ENCODE measurements at places on chromosomes 3 and 15. TPM values are rescaled to one million over a fixed set of nuclear protein-coding genes. Genes with fewer than 3 reads are reported as not detected.

TMEM42 gene
- 8.2 TPM for total RNA-seq

IRAK2 gene
- total RNA-seq, result 23.3 TPM

ISL2 gene
- 0.95 TPM for total RNA-seq

RHOV gene
- 146 TPM for total RNA-seq

CADPS gene
- total RNA-seq, result 0.09 TPM

FEZF2 gene
- total RNA-seq, result not detected

CAPN7 gene
- total RNA-seq, result 20.7 TPM

ADAMTSL3 gene
- total RNA-seq, result 0.11 TPM

PPARG gene
- 13.8 TPM for total RNA-seq

WDR93 gene
- total RNA-seq, result not detected

DPPA4 gene
- not detected for total RNA-seq

CRABP1 gene
- not detected for total RNA-seq

SEMA3B gene
- total RNA-seq, result 0.70 TPM

PRSS50 gene
- 0.19 TPM for total RNA-seq

TRIM42 gene
- total RNA-seq, result not detected

C3orf70 gene
- total RNA-seq, result 0.57 TPM

ESYT3 gene
- 0.80 TPM for total RNA-seq

CPB1 gene
- not detected for total RNA-seq

NR2E3 gene
- total RNA-seq, result 0.38 TPM

ADGRG7 gene
- not detected for total RNA-seq

ZNF445 gene
- 3.2 TPM for total RNA-seq

KIF7 gene
- total RNA-seq, result 3.4 TPM

PP2D1 gene
- total RNA-seq, result not detected

C3orf62 gene
- 2.7 TPM for total RNA-seq

DLL4 gene
- total RNA-seq, result 1.2 TPM

CPNE4 gene
- not detected for total RNA-seq

CRYBG3 gene
- 33.4 TPM for total RNA-seq

SCN11A gene
- total RNA-seq, result under 0.01 TPM

CLSTN2 gene
- total RNA-seq, result 2.3 TPM

RAB6B gene
- 0.34 TPM for total RNA-seq

LTF gene
- total RNA-seq, result 0.57 TPM

FBXW12 gene
- not detected for total RNA-seq

ARNT2 gene
- total RNA-seq, result 0.15 TPM

ACTR8 gene
- total RNA-seq, result 14.9 TPM

HESX1 gene
- 1.3 TPM for total RNA-seq

PLXNA1 gene
- 19.7 TPM for total RNA-seq

IL12A gene
- total RNA-seq, result 27.0 TPM

CSNK1G1 gene
- 17.9 TPM for total RNA-seq

SPATA12 gene
- not detected for total RNA-seq

TMEM207 gene
- not detected for total RNA-seq

SNAPC5 gene
- total RNA-seq, result 17.8 TPM

ALG1L2 gene
- total RNA-seq, result not detected

SENP8 gene
- total RNA-seq, result 2.1 TPM

SLC25A20 gene
- total RNA-seq, result 16.8 TPM

RGMA gene
- total RNA-seq, result 68.9 TPM

PLCB2 gene
- total RNA-seq, result 10.7 TPM
